ENCODE measurements at places on chromosomes 13 and 19.

DNA sequence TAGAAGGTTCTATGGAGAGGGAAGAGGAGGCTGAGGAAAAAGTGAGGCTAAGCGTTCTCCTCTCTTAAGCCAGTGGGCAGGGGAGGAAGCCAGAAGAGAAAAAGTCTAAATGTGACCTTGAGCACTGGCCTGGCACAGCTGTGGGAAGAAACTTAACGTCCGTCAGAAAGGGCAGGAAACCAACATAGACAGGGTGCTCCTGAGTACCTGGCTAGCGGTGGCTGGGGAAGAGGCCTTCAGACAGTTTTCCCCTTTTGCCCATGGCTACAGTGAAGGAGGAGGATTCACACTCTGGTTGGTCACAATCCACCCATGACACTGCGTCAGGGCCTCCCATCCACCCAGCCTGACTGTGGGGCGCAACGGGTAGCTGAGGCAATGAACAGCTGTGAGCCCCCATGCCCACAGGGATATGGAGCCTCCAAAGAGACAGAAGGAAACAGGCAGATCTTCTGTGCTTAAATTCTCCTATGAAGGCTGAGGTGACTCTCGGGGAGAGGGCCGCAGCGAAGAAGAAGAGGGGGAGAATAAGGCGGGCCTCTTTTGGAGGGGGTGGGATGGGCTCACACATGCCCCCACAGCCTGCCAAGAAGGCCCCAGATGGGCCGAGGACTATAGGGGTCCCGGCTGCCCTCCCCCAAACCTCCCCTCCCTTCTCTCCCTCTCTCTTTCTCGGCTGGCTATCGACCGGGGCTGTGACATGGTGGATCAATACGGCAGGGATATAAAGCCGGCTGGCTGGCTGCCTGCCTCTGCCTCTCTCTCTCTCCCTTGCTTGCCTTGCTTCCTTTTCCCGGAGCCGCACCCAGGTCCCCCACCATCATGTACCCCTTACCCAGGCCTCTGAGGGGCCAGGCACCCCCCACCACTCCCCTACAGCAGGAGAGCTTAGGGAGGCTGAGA lies 19.8 kb upstream of the POU2F2 start:
- no peak for DNase-seq

DNA sequence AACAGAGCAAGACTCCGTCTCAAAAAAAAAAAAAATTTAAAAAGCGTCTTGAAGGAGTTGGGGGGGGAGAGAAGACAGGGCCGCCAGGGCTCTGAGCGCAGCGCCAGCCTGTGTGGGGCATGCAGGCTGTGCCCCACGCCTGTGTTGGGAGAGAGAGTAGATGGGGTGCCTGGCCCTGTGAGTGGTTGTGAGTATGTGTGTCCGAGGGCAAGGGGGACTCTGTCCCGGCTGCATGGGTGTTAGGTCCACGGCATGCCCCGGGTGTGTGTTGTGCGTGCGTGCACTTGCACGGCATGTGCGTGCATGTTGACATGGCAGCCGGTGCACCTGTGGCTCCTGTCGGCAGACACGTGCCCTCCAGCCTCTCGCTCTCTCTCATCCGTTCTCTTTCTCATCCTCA lies 3.4 kb downstream of the MAP2K7 start:
- DNase-seq = no peak

DNA sequence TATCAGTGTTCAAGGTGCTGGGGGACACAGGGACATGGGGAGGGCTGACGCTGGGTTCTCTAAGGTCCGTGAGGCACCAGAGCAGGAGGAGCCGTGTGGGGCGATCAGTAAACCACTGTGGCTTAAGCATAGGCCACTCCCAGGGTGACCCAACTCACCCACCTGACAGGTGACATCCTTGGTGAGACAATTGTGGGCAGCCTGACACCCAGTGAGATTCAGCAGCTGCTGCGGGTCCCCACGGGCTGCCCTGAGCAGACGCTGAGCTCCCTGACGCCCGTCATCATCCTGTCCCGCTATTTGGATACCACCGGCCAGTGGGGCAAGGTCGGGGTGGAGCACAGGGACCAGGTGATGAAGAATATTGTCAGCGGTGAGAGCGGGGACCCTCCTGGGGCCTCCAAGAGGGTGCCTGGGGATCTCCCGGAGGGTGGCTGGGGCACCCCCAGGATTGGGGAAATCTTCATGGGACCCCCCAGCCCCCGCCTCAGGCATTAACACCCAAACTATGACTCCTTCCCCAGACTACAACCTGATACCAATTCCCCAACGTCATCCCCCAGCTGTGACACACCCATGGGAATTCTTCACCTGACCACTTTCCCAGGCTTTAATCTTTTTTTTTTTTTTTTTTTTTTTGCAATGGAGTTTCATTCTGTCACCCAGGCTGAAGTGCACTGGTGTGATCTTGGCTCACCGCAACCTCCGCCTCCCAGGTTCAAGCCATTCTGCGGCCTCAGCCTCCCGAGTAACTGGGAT lies 33.3 kb upstream of the SHFL start:
- DNase-seq = no peak

GRCh38 chr19:42606660-42607351 lies 12.1 kb upstream of the CEACAM8 start:
- DNase-seq = peak; percentile 19

DNA sequence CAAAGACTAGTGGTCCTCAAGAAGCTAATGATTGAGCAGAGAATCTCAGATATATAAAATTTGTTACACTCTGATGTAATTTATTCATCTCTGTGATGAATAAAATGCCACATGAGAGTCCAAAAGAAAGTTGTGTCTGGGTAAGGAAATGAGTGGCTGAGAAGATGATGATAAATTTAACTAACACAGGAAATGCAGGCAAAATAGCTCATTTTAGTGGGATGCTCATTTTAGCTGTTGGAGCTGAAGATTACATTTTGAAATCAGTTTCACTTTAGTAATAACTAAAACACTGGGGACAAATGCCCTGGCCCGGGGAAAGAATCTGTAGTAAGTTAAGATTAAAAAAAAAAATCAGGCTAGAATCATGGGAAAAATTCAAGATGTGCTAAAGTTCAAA lies 35.2 kb downstream of the SPRY2 start:
- no peak for DNase-seq

DNA sequence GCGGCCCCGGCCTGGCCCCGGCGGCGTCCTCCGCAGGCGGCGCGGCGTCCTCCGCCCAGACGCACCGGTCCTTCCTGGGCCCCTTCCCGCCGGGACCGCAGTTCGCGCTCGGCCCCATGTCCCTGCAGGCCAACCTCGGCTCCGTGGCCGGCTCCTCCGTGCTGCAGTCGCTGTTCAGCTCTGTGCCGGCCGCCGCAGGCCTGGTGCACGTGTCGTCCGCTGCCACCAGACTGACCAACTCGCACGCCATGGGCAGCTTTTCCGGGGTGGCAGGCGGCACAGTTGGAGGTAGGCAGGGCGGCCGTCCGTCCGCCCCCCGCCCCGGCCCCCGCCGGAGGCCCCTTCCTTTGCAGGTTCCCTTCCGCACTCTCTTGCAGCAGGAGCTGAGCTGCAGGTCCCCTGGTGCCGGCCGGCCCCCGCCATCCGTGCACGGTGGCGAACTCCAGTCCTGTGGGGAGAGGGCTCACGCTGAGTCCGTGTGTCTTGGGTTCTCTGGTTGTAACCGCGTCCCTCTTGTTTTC lies 9.2 kb downstream of the PLEKHJ1 start:
- no peak for DNase-seq

- no peak for DNase-seq
Observed at GRCh38 chr19:29860492-29860891, 48.7 kb downstream of the CCNE1 start.

GRCh38 chr19:13195678-13196077 lies 45.5 kb downstream of the IER2 start:
- peak; percentile 73 for DNase-seq

GRCh38 chr13:33080972-33081590 lies 64.9 kb downstream of the KL start:
- DNase-seq = no peak

DNA sequence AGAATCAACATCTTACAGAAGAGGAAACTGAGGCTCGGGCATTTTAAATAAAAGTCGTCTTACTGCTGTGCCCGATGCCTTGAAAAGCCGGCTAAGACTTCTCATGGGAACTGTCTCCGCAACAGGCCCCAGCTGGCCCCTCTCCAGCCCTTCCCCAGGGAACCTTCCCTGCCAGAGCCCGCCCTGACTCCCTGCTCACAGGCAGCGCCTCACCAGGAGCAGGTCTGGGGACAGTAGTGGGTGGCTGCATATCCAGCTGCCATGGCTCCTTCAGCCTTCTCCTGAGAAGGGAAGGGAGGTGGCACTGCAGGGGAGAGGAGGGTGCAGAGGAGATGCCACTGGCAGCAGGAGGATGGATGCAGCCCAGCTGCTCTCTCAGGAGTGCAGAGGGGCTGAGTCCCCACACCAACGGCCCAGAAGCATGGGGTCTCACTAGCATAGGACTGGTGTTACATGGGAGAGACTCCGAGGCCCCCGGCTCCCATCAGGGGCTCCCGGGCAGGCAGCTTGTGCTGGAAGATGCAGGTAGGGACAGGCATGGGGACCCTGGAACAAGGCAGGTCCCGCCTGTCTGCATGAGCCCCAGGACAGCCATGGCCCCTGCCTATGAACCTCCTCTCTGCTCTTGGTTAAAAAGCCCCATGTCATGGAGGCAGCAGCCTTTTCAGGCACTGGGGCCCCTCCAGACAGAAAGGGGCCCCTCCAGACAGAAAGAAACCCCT lies 216.4 kb upstream of the SGCG start:
- DNase-seq = no peak

DNA sequence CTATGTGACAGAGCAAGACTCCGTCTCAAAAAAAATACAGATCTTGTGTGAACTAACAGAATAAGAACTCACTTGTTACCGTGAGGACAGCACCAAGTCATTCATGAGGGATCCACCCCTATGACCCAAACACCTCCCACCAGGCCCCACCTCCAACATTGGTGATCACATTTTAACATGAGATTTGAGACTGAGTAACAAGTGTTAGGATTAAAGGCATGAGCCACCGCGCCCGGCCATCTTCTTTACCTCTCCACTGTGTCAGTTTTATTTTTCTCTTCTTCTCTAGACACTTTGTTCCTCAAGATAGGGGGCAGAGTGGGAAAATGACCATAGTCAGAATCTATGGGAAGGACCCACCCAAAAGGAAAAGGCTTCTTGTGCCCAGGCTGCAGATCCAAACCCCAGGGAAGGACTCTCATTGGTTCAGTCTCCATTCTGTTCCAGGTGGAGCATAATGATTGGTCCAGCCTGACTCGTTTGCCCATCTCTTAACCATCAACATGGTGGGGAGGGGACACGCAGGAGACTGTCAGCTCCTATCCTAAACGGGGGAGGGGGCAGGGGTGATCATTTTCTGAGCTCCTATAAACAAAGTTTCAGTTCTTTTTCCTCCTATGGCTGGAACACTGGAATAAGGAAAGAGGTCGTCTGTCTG lies 1.3 kb upstream of the CALM3 start:
- DNase-seq = no peak

DNA sequence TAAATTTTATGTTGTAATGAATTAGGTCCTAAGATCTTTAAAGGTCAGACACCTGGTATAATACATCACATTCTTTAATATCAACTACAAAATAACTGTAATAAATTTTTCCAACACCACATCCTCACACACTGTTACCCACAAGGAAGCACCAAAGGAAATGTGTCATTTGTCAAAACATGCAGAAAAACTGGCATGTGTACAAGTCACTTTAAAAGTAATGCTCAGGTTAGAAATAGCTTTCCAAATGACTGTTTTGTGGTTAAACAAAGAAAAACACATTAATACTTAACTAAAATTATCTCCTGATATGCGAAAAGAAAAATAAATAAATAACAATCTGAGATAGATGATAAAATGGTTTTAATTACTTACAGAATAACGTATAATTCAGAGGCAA lies 74.7 kb downstream of the MZT1 start:
- DNase-seq = no peak

DNA sequence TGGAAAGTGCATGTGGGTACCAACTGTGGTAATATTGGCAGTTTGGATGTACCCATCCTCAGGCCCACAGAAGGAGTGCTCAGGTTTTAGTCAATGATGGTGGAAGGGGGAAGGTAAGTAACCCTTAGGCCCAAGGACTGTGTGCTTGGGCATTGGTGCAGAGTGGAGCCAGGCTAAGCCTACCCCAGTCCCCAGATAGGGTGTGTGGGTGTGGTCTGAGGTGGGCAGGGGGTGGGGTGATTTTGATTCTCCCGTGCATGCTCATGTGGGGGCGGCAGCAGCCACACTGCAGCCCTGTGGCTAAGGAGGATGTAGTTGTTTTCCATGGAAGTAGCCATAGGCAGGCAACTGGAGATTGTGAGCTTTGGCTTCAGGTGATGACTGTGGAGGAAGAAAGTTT lies 2197.3 kb downstream of the PCDH9 start:
- DNase-seq = no peak

- peak; percentile 44 for DNase-seq
Observed at GRCh38 chr19:47518139-47518538, 3.3 kb upstream of the NAPA start.

DNA sequence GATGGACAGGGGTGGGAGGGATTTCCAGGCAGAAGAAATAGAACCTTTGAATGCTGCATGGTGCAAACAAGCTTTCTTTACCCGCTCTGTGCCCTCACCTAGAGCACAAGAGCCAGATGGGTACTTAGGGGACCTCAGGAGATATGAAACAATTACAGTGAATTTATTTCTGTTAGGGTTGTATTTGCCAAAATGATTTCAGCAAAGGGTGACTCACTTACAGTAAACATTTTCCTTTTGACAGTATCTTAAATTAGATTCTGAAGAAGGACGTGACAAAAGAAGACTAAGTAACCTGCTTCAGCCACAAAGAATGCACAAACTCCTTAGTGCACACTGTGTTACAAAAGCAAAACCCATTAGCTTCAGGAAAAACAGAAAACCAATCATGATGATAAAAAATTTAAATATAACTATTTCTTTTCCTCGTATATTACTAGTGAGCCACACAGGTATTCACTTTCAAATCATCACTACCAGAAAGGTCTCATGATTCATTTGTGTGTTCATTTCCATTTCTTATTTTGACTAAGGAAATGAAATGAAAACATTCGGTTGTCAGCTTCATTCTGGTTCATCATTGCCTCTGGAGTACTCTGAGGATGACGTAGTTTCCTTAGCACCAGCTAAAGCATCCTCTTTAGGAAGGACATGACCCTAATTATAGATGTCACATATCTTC lies 158.8 kb downstream of the NHLRC3 start:
- DNase-seq = no peak

GRCh38 chr13:72113076-72113475 lies 246.1 kb upstream of the DACH1 start:
- no peak for DNase-seq

GRCh38 chr19:18397242-18398202 lies at the start of gene LRRC25:
Gene LRRC25 (minus strand): TSS chr19:18397622. CDS start chr19:18396963, 659 bp downstream.
- DNase-seq = no peak

- DNase-seq = no peak
Observed at GRCh38 chr13:73015805-73016204, 43.0 kb upstream of the KLF5 start.

GRCh38 chr13:24038841-24039330 lies 121.6 kb upstream of the SPATA13 start:
- no peak for DNase-seq

Data from CD4-positive, alpha-beta T cell treated with Interleukin-15 for 4 hours (primary cell).